Neural progenitor cell (in vitro differentiated cells): ENCODE measurements at places on chromosomes 5 and 9. TPM values are rescaled to one million over a fixed set of nuclear protein-coding genes. Genes with fewer than 3 reads are reported as not detected.

DNA sequence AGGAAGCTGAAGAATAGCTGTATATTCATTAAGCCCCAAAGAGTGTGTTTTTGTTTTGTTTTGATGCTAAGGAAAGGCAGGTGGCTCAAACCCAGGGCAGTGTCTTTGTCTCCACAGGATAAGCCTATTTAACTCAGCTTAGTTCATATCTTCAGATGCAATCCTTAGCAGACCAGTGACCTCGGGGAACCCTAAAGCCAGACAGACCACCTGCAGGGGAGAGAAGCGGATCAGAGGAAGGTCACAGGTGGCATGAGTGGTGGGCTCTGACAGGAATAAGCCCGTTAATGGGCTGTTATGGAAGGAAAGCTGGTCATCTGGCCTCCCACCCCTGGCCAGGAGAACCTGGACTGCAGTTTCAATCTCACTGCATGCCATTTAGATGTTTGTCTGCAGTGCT is 30.8 kb downstream of the TAS2R1 start:
- DNase-seq = peak; percentile 72

DNA sequence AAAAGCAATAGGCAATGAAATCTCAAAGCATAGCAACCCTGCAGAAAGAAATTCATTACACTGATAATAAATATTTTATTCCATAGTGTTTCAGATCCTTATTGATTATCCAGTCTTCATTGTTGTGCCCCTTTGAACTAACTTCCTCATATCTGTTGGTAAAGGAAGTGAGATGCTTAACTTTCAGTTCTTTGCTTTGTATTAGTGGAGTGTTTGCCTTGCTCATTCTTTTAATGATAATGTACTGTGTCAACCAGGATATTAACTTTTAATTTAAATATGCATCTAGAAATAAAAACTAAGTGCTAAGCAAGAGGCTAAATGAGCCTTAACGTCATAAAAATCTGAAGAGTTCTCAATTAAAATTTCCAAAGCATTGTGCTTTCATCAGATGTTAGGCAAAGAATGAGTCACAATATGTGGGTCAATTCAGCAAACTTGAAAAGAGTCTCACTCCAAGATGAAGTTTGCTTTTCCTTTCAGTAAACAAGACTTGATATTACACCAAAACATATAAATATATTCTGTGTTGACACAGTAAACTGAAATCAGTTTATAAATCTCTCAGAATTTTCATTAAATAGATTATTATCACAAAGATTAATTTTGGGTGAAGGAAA is 105.9 kb downstream of the GIN1 start:
- DNase-seq = no peak

- DNase-seq = no peak
Observed at GRCh38 chr9:93308676-93309075, 124.7 kb downstream of the WNK2 start.

- no peak for DNase-seq
Observed at GRCh38 chr5:59921816-59922215, 28.3 kb upstream of the PDE4D start.

- no peak for DNase-seq
Observed at GRCh38 chr5:172791286-172791685, 20.3 kb upstream of the DUSP1 start.

GRCh38 chr5:134937526-134937925 is 30.2 kb upstream of the CATSPER3 start:
- peak; percentile 32 for DNase-seq

The OR13D1 gene
- total RNA-seq = not detected in 2 replicates

The TMEM215 gene
- total RNA-seq = not detected in 2 replicates

The SLC23A1 gene
- total RNA-seq = not detected in 2 replicates
